ENCODE measurements at places on chromosomes 3 and 15.
A peak's percentile ranks its signal among the peaks of the same experiment; 100 is the strongest.

GRCh38 chr15:69852482-69852881 lies 245.2 kb downstream of the TLE3 start:
- no peak for DNase-seq

GRCh38 chr15:43977072-43977884 lies 150.5 kb downstream of the WDR76 start:
- DNase-seq, result no peak

DNA sequence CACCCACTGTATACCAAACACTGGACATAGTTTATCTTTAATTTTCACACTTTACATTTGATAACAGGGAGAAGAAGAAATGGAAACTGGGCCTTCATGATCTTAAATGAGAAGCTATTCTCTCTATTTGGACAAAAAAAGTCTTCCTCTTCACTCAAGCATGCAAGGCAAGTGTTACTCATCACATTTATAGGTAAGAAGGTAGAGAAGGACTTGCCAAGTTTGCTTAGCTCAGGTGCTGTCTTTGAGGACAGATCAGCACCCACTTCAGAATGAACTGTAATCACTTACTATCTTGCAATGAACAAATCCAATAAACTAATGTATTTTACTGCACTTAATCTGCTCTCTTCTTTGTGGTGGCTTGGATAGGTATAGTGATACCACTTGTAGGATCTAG lies 1.1 kb upstream of the MYH15 start:
- DNase-seq, result no peak

DNA sequence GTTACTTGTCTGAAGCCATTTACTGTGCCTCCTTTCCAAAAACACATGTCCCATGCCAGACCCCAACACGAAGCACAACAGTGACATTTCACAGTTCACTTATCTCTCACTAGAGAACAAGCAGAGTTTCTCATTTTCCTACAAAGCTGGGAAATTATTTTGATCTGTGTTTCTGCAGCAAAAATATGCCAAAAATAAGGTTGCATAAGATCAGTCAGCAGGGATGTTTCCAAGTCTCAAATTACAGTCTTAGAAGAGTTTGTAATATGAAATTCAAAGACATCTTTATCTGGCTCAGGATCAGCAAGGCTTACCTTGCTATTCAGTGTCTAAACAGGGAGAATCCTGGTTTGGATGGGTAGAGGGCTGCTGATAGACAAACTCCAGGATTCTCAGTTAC lies 75.5 kb downstream of the GJD2 start:
- DNase-seq, result no peak

- DNase-seq, result no peak
These were observed 1.0 kb downstream of the PAK2 start for GRCh38 chr3:196740481-196741248.

- no peak for DNase-seq
These were observed 44.3 kb upstream of the C3orf49 start for GRCh38 chr3:63774781-63775180.

GRCh38 chr3:118505784-118506183 lies 528.9 kb downstream of the IGSF11 start:
- no peak for DNase-seq

- no peak for DNase-seq
These were observed 12.3 kb upstream of the PCSK6 start for GRCh38 chr15:101501703-101502373.

GRCh38 chr15:36831904-36832287 lies 252.5 kb downstream of the CDIN1 start:
- no peak for DNase-seq

DNA sequence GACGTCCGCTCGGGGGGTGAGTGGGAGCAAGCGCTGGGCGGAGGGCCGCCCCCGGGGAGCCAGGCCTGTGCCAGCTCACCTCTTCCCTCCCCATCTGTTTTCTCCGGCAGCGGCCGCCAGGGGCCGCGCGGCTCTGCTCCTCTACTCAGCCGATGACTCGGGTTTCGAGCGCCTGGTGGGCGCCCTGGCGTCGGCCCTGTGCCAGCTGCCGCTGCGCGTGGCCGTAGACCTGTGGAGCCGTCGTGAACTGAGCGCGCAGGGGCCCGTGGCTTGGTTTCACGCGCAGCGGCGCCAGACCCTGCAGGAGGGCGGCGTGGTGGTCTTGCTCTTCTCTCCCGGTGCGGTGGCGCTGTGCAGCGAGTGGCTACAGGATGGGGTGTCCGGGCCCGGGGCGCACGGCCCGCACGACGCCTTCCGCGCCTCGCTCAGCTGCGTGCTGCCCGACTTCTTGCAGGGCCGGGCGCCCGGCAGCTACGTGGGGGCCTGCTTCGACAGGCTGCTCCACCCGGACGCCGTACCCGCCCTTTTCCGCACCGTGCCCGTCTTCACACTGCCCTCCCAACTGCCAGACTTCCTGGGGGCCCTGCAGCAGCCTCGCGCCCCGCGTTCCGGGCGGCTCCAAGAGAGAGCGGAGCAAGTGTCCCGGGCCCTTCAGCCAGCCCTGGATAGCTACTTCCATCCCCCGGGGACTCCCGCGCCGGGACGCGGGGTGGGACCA lies 632 bp upstream of the CRELD1 start:
- DNase-seq, result peak; percentile 62

Measured in stimulated activated CD8-positive, alpha-beta memory T cell treated with anti-CD3 and anti-CD28 coated beads, Interleukin-15, amount 100 ng/mL, for 24 hours (primary cell).